ENCODE measurements at places on chromosomes 5 and 9.
A peak's percentile ranks its signal among the peaks of the same experiment; 100 is the strongest.

DNA sequence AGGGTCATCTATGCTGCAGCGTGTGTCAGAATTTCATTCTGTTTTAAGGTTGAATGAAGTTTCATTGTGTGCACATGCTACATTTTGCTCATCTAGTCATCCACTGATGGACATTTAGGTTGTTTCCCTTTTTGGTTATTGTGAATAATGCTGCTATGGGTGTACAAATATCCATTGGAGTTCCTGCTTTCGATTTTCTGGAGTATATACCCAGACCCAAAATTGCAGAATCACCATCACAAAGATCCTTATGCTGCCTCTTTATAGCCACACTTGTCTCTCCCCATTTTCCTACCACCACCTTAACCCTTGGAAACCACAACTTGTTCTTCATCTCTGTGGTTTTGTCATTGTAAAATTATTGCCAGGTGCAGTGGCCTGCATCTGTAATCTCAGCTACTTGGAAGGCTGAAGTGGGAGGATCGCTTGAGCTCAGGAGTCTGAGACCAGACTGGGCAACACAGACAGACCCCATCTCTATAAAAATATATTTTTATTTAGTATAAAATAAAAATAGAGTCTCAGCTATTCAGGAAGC is 166.2 kb downstream of the HSD17B3 start:
- no peak for DNase-seq

DNA sequence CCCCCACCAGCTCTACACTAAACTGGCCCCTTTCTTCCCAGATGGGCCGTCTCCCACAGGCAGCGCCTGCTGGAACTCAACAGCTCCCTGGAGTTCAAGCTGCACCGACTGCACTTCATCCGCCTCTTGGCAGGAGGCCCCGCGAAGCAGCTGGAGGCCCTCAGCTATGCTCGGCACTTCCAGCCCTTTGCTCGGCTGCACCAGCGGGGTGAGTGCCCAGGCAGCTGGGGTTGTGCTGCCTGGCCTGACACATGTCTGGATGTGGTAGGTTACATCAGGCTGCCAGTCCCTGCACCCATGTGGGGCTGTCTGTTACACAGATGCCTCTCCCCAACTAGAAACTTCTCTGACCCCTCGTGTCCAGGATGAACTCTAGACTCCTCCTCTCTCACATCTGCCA is 9.8 kb downstream of the NHP2 start:
- no peak for DNase-seq

GRCh38 chr5:76427206-76428140 is 24.4 kb downstream of the IQGAP2 start:
- no peak for DNase-seq

- DNase-seq = no peak
Observed at GRCh38 chr9:109852556-109852955, 72.6 kb downstream of the PALM2AKAP2 start.

DNA sequence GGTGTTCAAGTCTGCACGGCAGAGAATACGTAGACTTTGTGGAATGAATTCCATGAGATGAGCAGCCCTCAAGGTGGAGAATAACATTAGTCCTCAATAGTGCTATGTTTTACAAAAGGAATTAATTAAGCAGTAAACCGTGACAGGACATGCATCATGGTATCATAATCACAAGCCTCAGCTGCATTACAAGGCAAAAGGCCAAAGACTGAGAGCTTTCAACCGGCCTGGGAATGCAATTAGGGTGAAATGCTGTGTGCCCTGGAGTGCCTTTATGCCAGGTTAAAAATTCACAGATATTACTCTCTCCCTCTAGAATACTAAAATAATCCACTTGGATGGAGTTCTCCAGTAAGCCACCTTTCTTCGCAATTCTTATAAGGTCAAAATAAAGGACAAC is 270.6 kb downstream of the MLLT3 start:
- DNase-seq = no peak

- DNase-seq = no peak
Observed at GRCh38 chr9:19423163-19423562, 14.4 kb downstream of the ACER2 start.

- DNase-seq = no peak
Observed at GRCh38 chr5:37966871-37967270, 127.0 kb upstream of the GDNF start.

- DNase-seq = no peak
Observed at GRCh38 chr9:94933511-94933828, 207.0 kb downstream of the AOPEP start.

GRCh38 chr9:125591888-125592287 is 115.1 kb downstream of the MAPKAP1 start:
- DNase-seq = no peak

DNA sequence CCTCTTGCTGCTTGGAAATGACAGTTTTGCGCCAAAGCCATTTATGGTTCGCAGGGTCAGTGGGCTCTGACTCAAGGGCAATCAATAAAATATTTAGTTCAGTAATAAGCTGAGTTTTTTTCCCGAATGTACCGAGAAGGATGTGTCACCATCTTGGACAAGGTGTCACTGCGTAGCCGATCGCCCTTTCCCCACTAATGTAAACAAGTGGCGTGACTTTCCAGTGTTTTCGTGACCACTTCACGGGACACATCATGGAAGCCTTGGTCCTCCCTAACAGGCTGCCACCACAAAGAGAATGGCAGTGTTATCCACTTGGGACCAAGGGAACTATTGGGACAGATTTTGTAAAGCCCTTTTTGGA is 16.4 kb downstream of the ISL1 start:
- DNase-seq = no peak

GRCh38 chr9:122923947-122924346 is 7.4 kb downstream of the ZBTB26 start:
- DNase-seq = no peak

- peak; percentile 67 for DNase-seq
Observed at GRCh38 chr5:141040093-141040770, 10.9 kb upstream of the PCDHB1 start.

- DNase-seq = no peak
Observed at GRCh38 chr5:177126771-177127170, 6.8 kb upstream of the NSD1 start.

GRCh38 chr5:1540166-1540565 is 16.4 kb upstream of the LPCAT1 start:
- DNase-seq = no peak

DNA sequence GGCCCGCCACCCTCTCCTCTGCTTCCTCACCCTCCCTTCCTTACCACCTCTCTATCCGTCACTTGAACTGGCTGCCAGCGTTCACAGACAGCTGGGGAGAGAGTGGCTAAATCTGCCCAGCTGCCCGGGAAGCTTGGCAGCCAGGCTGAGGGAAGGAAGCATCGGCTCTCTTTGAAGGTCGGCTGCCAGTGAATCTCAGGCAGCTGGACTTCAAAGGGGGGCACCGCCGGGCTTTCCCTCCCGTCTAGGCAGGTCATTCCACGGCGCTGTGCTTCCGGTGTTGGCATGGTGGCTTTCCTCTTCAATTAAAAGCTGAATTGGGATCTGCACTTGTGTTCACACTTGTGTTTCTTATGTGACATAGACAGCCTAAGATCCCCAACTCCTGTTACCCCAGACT is 174.0 kb downstream of the GDNF start:
- DNase-seq = no peak

- no peak for DNase-seq
Observed at GRCh38 chr5:143433670-143434069, 30.2 kb upstream of the NR3C1 start.

- DNase-seq = no peak
Observed at GRCh38 chr9:4936277-4936676, 48.8 kb upstream of the JAK2 start.

- DNase-seq = no peak
Observed at GRCh38 chr9:136328622-136329041, 1.3 kb downstream of the GPSM1 start.

- no peak for DNase-seq
Observed at GRCh38 chr9:80885894-80886293, 803.5 kb downstream of the TLE1 start.

DNA sequence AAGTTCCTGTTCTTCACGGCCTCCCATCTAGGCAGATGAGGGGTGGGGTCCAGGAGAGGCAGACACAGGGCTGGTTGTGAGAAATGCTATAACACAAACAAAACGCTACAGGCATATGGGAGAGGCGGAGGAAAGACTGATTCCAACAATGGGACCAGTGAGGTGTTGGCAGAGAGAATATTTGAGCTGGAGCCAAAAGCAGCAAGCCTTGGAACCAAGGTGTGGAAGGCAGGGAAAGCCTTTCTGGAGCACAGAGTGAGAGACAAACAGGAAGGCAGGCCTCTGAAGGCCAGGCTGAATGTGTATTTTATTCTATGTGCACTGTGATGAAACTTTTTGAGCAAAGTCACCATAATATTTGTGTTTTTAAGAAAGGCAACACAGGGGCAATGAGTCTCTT is 2.9 kb downstream of the ATPSCKMT start:
- DNase-seq = no peak

DNA sequence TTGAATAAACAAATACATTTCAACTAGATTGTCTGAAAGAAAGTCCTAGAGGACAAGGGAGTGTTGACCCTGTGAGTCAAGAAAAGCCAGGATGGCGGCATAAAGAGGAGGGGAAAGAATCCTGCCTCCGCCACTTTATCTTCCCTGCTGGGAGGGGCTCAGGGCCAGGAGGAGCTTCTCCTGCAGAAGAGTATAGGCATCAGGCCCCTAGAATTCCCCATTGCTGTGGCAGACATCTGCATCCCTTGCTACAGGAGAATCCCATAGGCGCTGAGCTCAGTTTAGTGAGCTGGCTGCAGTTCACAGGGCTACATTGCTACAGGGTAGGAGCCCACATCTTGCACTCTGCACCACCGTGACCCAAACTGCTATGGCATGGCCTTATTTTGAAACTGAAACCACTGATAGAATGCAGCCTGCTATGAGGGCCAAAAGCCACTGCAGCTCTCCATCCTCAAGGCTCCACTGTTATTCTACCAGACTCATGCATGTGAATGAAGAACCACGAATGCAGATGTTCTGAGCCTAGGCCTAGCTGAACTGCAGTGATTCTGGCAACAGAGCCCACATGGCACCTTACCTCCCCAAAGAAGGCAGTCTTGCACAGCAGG is 941.4 kb upstream of the CTNND2 start:
- DNase-seq = no peak

- no peak for DNase-seq
Observed at GRCh38 chr5:1907616-1908015, 24.9 kb upstream of the IRX4 start.

DNA sequence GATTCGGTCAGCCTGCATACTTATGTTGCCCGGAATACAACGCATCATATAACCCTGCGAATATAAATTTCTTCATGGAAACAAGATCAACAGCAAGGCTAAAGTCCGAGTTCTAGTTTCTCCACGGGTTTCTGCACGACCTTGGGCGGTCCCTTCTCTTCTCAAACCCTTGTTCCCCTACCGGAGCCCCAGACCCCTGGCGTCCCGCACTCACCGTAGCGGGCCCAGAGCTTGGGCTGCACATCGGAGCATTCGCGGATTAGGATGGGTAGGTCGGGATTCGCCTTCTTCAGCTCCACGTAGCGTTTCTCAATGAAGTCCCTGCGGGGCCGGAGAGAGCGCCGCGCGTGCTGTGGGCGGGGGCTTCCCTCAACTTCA is 399 bp downstream of the NDUFA2 start:
- DNase-seq = no peak

DNA sequence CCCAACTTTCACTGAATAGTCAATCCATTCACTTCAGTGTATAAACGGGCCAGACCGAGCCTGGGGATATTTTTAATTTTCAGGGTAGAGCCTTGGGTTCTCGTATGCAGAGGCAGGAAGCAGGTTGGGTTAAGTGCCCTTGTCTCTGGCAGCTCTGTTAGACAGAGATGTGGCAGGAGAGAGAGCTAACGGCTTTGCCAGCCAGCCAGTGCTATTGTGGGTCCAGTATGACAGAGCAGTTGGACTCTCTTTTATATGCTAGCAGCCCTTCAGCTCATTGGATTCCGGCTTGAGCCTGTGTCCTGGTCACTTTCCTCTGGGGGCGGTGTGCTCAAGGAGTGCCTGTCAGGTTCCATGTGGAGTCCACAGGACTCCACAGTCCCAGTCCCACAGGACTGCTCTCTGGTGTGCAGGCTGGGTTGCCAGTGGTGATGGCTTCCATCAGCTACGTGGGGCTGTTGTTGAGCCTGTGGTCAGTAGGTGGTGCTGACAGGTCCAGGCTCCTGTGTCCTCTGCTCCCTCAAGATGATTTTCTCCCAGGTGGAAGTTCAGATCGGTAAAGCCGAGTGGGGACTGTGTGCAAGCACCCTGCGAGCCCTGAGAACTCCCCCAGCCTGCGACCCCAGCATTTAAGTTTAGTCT is 14.3 kb downstream of the CLTA start:
- DNase-seq = no peak

- DNase-seq = no peak
Observed at GRCh38 chr9:22481566-22481965, 34.9 kb downstream of the DMRTA1 start.

DNA sequence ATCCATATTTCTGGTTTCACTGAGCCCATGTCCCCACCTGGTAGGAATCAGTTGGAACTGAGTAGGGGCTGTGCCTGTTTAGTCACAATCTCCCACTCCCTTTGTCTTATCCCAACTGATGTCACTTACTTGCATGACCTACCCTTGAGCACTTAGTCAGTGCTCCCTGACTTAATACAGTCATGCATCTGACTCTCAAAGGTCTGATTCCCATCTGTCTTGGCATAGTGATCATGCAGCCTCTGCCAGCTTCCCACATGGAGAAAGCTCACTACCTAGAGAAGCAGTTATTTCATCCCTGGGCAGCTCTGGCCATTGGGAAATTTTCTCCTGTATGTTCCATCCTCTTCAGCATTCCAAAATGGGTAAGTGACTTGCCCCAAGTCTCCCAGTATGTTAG is 24.8 kb downstream of the ABLIM3 start:
- no peak for DNase-seq

DNA sequence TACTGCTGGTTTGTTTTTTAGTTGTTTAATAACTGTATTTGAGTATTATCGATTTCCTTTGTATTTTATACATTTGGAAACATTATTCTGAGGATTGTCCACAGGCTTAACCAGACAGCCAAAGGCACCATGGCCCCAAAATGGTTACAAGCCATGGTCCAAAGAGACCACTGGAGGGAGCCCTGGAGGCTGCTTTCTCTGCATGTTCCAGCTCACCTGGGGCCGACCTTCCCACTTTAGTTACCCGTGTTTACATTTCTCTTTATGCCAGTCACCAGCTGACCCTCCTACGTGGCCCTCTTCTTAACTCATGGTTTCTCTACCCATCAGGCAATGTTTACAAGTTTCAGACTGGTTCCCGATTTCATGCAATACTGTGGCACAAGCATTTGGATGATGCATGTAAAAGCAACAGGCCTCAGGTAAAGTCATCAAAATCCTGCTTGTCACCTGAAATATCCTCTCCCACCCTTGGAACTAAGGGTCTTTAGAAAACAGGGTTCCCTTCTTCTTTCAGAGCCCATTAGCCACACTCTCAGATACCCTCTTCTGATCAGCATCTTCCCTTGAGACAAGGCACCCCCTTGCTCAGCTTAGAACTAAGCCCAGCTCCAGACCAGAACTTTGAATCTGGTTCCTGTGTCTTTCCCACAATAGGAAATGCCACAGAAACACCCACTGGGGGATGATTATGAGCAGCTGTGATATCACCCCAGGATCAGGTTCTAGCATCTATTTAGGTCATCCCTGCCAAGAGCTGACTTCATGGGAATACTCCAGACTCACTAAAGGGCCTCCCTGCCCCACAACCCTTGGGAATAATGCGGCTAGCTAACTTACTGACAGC is 49.9 kb upstream of the GARNL3 start:
- peak; percentile 36 for DNase-seq

- no peak for DNase-seq
Observed at GRCh38 chr5:166758151-166758550, 1533.3 kb upstream of the WWC1 start.

GRCh38 chr5:94422812-94423211 is 195.6 kb downstream of the KIAA0825 start:
- peak; percentile 47 for DNase-seq

Data from DMS153 (cell line).